HS-27A (cell line): ENCODE measurements at places on chromosomes 13 and 19.

DNA sequence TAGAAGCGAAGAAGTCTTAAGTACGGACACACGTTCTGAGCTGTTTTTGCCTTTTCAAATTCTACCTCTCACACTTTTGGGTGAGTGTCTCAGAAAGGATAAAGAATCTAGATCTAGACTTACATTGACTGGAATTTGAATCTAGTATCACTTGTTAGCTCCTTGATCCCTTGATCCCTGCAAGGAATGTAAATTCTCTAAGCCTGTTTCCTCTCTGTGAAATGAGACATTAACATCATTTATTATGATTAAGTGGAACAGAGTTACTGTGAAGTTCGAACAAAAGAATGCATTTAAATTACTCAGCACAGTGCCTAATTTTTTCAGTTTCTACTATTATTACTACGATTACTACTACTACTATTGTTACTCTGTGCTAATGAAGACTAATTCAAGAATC lies 86.6 kb upstream of the POSTN start:
- DNase-seq: no peak

DNA sequence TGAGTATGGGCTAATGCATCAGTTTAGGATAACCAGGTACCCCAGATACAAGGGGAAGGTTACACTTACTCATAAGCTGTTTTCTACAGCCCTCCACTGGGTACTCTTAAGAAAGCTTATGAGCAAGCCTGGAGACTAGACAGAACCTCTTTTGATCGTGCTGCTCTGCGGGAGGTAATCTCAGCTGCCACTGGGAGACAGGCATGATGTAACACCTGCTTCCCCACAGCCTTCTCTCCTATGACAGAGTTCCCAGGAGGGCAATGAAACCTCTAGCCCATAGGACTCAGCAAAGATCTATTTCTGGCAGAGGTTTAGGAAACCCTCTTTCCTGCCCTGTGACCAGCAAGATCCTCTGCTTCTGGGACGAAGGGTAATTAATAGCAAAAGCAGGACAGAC lies 65.6 kb downstream of the WASF3 start:
- DNase-seq: no peak

DNA sequence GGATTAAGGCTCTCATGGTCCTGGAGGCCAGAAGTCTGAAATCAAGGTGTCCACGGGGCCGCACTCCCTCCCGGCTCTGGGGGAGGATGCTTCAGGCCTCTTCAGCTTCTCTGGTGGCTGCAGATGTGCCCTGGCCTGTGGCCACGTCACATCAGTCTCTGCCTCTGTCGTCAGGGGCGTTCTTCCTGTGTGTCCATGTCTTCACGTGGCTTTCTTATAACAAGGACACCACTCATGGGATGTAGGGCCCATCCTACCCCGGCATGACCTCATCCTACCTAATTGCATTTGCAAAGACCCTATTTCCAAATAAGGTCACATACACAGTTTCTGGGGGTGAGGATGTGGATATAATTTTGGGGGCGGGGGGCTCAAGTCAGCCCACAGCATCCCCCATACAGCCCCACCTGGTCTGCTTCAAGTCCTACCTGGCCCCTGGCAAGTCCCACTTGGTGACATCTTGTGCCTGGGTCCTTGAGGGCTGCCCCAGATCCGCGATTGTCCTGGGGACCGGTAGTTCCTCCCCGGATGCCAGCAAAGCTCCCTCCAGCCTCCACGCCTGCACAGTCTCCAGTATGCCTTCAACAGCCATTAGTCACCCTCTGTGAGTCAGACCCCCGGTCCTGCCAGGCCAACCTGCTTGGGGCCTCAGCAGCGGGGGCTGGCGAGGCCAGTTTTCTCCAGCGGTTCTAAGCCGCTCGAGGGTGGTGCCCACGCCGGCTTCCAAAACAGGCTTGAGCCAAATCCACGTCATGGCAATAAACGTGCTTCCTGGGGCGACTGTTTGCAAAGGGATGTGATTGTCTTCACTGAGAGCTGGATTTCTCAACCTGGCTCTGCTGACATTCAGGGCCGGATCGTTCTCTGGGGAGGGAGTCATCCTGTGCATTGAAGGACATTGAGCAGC lies 32.2 kb downstream of the MYO9B start:
- DNase-seq: peak; percentile 87

DNA sequence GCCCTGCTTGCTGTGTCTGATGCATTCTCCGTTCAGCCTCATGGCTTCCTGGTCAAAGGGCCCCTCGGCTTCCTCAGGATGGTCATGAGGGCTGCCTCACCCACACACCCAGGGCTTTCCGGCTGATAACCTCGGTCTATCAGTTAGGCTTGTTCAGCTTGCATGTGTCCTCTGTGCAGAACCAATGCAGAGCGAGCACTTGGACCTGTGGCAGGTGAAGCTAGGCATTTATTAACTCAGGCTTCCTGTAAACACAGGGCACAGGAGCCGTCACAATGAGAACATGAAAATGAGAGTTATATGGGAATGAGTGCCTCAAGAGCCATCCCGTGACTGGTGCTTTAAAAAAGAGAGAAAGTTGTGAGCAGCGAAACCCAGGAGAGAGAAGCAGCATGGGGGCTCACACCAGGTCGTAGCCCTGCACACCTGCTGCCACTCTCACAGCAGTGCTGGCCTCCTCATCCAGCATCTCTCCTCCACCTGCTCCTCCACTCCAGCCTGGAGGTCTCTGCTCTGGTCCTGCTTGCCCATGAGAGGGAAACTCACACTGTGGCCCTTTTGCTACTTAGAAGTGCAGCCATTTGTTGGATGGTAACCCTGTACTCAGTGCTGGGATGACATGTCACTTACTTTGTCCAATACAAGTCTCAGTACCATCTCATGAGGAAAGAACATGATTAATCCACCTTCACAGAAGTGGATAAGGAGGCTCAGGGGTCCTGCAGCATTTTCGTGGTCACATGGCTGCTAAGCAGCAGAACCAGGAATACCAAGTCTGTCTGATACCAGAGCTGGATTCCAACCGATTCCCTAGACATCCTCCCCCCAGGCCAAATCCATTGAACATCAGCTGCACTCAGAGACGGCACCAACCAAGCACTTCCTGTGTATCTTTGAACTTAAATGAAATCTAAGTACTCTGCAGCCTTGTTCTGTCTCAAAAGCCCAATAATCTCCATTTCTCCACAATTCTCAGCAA lies 50.5 kb upstream of the IRS2 start:
- DNase-seq: no peak

- DNase-seq: no peak
Measured at GRCh38 chr19:34962687-34963572, 1.1 kb downstream of the ZNF792 start.

GRCh38 chr13:84377106-84377505 lies 494.8 kb upstream of the SLITRK1 start:
- no peak for DNase-seq

- no peak for DNase-seq
Measured at GRCh38 chr13:71576571-71576970, 290.4 kb downstream of the DACH1 start.

DNA sequence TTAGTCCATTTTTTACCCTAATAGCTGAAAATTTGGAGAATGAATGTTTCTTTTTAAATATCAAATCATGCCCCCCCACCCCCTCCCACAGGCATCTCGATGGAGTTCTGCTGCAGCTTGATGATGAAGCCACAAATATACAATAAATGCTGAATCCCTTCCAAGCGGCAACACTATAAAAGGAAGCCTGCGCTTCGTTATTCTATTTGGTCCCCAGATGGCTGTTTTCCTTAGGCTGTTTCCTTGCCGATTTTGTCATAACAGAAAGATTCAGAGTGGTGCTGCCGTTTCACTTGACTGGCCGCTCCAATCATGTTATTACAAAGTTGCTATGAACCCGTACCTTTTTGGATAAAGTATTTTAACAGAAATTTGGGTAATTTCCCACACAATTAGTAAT lies 79.5 kb downstream of the MYO16 start:
- no peak for DNase-seq

DNA sequence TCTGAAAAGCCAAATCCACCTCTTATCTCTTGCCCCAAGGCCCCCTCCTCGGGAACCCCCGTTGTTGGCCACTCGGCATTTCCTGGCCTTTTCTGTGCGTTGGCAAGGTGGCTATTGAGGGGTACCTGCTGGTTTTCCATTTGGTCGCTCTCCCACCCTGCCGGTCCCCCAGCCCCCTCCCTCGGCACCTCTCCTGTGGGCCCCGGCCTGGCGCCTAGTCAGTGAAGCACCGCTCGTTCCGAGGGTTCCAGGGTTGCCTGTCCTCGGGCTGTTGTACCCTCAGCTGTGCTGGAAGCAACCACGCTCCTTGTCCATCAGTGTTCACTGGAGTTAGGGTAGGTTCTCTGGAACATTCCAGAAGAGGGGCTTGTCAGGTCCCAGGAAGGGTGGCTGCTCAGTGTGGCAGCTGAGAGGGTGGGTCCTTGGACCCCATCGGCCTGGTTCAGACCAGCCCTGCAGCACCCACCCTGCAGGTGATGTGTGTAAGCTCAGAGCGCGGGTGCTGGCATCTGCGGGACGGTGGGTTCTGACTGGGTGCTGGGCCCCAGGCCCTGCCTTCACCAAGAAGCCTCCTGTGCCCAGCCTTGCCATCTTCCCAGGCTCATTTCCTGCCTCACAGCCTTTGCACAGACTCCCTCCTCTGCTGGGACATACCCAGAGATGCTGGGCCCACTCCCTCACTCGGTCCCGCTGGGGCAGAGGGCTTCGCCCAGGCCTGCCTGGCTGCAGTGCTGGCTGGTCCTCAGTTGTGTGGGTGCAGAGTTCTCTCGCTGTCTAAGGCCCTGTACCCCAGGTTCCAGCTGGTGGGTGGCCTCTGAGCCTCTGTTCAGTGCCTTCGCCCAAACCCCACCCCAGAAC lies 21.3 kb downstream of the NKPD1 start:
- DNase-seq: no peak

- DNase-seq: no peak
Measured at GRCh38 chr19:28428663-28429348, 784.1 kb downstream of the UQCRFS1 start.

DNA sequence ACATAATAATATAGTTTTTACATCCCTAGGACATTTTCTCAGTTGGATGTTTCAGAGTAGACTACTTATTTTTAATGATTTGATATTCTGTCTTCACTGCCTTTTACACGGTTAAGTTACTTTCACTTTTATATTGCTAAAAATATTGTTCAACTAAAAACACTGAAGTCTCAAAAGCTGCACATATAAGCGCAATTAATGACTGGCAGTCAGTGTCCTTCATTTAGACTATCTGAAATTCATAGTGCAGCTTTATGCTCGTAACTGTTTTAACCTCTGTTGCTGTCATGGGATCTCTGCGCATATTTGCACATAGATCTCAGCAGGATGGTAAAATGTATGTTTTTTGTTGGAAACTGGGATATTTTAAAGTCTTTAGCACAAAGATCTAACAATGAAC lies 864.3 kb downstream of the SLITRK6 start:
- DNase-seq: no peak

DNA sequence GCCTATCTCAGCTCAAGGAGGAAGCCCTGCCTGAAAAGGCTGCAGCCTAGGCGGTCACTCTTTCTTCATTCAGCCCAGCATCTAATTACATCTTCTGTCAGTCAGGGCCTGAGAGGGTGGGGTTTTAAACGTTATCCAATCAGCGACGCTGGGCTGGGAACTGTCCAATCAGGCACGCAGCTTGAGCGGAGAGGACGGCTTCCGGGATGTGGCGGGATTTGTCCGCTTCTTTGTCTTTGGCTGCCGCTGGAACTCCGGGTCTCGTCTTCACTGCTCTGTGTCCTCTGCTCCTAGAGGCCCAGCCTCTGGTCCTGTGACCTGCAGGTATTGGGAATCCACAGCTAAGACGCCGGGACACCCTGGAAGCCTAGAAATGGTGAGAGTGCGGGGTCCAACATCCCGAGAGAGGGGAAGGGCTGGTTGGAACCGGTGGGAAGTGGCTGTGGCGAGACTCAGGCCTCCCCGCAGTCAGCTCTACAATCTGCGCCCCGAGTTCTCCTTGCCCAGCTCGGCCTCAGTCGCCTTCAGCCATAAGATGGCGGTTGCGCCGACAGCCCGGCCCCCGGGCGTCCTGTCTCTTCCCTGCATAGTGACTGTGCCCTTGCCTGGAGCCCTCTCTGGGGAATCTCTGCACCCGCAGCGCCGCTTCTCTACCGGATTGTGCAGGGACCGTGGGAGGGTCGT lies at the start of gene ZNF738:
Gene ZNF738, plus strand, starts transcription at position 233 of the 684 bp plus-strand sequence. Its CDS starts 141 bp downstream, at position 374.
- DNase-seq: peak; percentile 80

DNA sequence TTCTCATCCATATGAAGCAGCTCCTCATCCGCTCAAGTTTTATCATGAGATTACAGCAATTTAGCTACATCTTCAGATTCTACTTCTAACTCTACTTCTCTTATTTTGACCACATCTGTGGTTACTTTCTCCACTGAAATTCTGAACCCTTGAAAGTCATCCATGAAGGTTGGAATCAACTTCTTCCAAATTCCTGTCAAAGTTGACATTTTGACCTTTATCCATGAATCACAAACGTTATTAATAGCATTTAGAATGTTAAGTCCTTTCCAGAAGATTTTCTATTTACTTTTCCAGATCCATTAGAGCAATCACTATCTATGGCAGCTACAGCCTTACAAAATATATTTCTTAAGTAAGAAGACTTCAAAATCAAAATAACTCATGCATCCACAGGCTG lies 421.7 kb upstream of the GPC6 start:
- no peak for DNase-seq

DNA sequence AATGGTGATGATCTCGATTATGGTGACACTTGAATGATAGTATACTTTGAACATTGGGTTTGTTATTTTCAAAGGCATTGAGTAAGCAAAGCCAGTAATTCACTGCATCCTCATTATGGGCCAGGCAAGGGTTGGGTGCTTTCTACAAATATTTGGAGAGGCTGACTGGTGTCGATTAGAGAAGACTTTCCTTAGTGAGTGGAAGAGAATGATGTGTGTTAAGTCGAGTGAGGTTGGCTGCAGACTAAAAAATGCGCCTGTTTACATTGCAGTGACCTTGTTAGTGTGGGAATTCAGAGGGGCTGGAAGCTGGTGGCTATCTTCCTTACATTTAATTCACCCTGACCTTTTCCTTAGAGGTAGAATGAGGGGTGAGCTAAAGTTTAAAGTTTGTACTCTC lies 22.4 kb upstream of the RNF113B start:
- DNase-seq: no peak

- no peak for DNase-seq
Measured at GRCh38 chr19:7689165-7689564, 8.5 kb downstream of the TRAPPC5 start.

DNA sequence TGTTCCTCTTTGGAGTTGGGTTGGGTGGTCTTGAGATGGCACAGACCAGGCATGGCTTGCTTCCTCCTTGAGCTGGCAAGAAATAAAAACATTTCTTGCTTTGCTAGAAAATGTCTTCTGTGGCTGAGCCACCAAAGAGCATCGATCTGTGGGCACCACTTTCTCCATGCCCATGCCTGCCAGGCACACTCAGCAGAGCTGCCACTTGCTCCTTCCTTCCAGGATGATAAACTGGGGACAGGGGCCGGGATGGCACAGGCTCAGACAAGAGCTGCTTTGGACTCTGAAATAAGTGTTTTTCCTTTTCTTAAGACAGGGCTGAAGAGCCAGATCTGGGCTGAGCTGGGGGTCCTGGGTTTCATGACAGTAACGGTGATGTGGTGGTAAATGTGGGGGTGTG lies 32.8 kb downstream of the NFIX start:
- DNase-seq: no peak

GRCh38 chr13:109496216-109496615 lies 290.2 kb downstream of the IRS2 start:
- DNase-seq: no peak

GRCh38 chr19:54967611-54968010 lies 1.4 kb downstream of the NLRP2 start:
- DNase-seq: no peak

GRCh38 chr19:11356676-11357550 lies 1.7 kb downstream of the PLPPR2 start:
- DNase-seq: no peak
